ENCODE measurements at places on chromosomes 1 and 21. TPM values are rescaled to one million over a fixed set of nuclear protein-coding genes. Genes with fewer than 3 reads are reported as not detected.

Gene DNASE2B
- not detected for total RNA-seq

Gene LCE1A
- not detected for total RNA-seq

Gene RAB13
- total RNA-seq = 11.3 TPM

Gene LMOD1
- 0.03 TPM for total RNA-seq

Gene OR2L2
- total RNA-seq = 0.16 TPM

Gene SEC16B
- total RNA-seq = 3.5 TPM

Gene MTARC1
- total RNA-seq = not detected

Gene TMEM61
- not detected for total RNA-seq

Gene GPR37L1
- total RNA-seq = not detected

Gene LYSMD1
- 11.4 TPM for total RNA-seq

Gene PTPN22
- total RNA-seq = not detected

Gene GSTM1
- 86.1 TPM for total RNA-seq

Gene AKT3
- 8.0 TPM for total RNA-seq

Gene OR6K2
- not detected for total RNA-seq

Gene PTPN7
- total RNA-seq = not detected

Gene DYRK3
- total RNA-seq = 19.3 TPM

Gene CEP104
- 4.9 TPM for total RNA-seq

Gene TSSK3
- not detected for total RNA-seq

Gene PIK3C2B
- 3.4 TPM for total RNA-seq

Gene ANGPTL3
- not detected for total RNA-seq

Gene LPGAT1
- 27.2 TPM for total RNA-seq

Gene KCNAB2
- 0.47 TPM for total RNA-seq

Gene ECM1
- total RNA-seq = 9.9 TPM

Gene CACHD1
- 5.7 TPM for total RNA-seq

Gene TACSTD2
- not detected for total RNA-seq

Gene TEDDM1
- total RNA-seq = not detected

Gene OR10Z1
- not detected for total RNA-seq

Gene HOOK1
- 0.30 TPM for total RNA-seq

Gene RNF207
- 7.8 TPM for total RNA-seq

Gene GPBP1L1
- total RNA-seq = 254 TPM

Gene CD52
- not detected for total RNA-seq

Gene PTCH2
- not detected for total RNA-seq

Gene SAMD11
- total RNA-seq = 43.5 TPM

Gene HES2
- 0.59 TPM for total RNA-seq

Gene ADORA3
- not detected for total RNA-seq

Gene IVNS1ABP
- 28.5 TPM for total RNA-seq

Gene BARHL2
- not detected for total RNA-seq

Gene TAS1R1
- total RNA-seq = not detected

Gene CD1E
- total RNA-seq = not detected

Gene SPRR2G
- not detected for total RNA-seq

Gene CFAP141
- total RNA-seq = not detected

Gene VHLL
- total RNA-seq = not detected

Gene LCE5A
- total RNA-seq = not detected

Gene HSD3B2
- not detected for total RNA-seq

Gene FAM72D
- total RNA-seq = 8.0 TPM

Gene MSH4
- total RNA-seq = not detected

Gene AGBL4
- not detected for total RNA-seq

Gene PDC
- total RNA-seq = not detected

Gene ATP1A2
- total RNA-seq = not detected

Gene C4BPB
- total RNA-seq = 3.5 TPM

All from MG63 (cell line).